Effector memory CD8-positive, alpha-beta T cell (primary cell): ENCODE measurements at places on chromosomes 1 and 21.

DNA sequence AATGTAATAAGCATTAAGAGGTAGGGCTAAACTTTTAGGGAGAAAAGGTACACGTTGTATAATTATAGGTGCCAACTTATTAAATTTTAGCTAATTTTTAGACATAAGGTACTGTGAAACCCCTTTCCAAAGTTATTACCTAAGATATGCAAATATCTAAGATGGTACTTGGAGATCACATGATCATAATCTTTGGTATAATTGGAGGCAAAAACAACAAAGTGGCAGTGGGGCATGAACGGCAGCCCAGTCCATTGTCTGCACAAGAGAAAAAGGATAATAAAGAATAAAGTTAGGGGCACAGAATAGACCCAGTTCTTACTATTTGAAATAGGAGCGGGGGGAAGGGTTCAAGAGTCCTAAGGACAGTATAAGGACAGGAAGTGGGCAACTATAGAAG lies 51.2 kb downstream of the DESI2 start:
- no peak overlapping the region for H3K4me3 ChIP-seq
- H3K27ac ChIP-seq = no peak overlapping the region
- H3K27me3 ChIP-seq = no peaks in the 10 kb centered on the region
- no peak for DNase-seq

GRCh38 chr1:167905182-167905581 lies 8.8 kb downstream of the ADCY10 start:
- no peak for DNase-seq
- peaks cover 6% of the 10 kb centered on the region for H3K27me3 ChIP-seq
- H3K4me3 ChIP-seq = no peak overlapping the region
- no peak overlapping the region for H3K27ac ChIP-seq

DNA sequence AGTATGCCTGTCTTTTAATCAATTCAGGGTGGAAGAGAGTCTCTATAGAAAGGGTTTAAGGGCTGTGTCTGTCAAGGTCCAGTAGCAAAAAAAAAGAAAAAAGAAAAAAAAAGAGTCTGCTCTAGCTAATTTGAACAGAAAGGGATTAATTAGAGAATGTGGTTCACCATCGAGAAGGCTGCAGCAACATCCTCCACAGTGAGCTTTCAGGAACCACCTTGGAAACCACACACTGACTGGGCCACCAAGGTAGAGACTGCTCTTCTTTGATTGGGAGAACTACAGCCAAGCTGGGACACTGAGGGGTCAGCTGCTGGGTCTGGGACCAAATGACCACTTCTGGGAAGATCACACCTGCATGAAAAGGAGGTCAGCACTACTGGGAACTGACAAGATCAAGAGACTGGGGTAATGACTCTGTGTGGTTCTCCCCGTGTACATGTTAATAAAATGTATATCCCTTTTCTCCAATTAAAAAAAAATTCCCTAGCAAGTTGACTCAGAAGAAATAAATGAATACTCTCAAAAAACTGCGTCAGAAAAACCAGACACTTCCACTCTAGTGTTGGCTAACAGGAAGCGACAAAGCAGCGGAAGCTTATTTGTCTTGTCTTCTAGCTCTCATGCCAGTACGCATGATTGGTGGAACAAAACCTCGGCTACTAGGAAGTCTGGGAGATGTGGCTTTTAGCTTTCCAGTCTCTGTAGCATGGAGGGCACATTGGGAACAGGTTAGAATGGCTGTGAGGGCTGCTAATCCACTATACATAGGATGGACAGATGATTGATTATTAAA lies 60.0 kb upstream of the IVNS1ABP start:
- no peak overlapping the region for H3K27ac ChIP-seq
- no peaks in the 10 kb centered on the region for H3K36me3 ChIP-seq
- H3K4me3 ChIP-seq = no peak overlapping the region
- no peak for DNase-seq

- no peak overlapping the region for H3K4me3 ChIP-seq
- no peak overlapping the region for H3K27ac ChIP-seq
- DNase-seq = no peak
- H3K4me1 ChIP-seq = peaks cover 8% of the 10 kb centered on the region
- no peaks in the 10 kb centered on the region for H3K36me3 ChIP-seq
- H3K27me3 ChIP-seq = peaks cover 8% of the 10 kb centered on the region
Observed at GRCh38 chr1:108050911-108051629, 86.1 kb upstream of the VAV3 start.

- no peaks in the 10 kb centered on the region for H3K27me3 ChIP-seq
- H3K4me1 ChIP-seq = no peaks in the 10 kb centered on the region
- no peak overlapping the region for H3K27ac ChIP-seq
- no peaks in the 10 kb centered on the region for H3K36me3 ChIP-seq
- DNase-seq = no peak
Observed at GRCh38 chr1:178683291-178683690, 41.8 kb upstream of the RALGPS2 start.

DNA sequence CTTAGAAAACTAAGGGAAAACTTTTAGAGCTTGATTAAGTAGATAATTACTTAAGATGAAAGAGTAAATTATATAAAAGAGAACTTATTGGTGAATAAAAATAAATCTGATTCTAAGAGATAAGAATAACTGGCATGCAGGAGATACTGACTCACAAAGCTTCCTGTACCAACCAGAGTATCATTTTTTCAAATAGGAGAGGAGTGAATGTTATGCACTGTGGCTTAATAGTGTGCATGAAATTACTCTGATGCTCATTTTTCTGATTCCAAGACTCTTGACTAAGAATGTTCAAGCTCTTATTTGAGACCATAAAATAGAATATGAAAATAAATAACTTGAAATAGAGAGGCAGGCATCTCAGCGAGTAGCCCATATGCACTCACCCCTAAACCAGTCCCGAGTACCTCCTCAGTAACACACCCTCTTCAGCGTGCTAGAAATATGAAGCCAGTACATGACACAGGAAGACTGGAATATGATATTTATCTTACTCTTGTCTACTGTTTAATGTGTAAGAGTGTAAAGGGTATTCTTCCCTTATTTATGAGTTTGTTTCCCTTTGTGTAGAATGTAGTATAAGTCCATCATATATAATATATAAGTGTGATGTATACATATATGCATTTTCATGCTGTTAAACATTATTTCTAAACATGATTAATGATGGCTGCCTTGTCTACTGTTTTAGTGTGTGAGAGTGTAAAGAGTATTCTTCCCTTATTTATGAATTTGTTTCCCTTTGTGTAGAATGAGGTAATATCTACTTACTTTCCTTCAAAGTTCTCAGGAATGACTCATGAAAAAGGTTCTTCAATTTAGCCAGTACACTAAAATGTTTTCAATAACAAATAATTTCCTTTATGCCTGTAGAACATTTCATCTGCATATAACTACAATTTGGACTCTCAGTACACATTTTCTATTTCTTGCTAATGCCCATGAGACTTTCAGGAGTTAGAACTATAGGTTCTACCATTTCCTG lies 99.2 kb upstream of the PALMD start:
- peaks cover 25% of the 10 kb centered on the region for H3K27me3 ChIP-seq
- H3K36me3 ChIP-seq = no peaks in the 10 kb centered on the region
- H3K27ac ChIP-seq = no peak overlapping the region
- no peaks in the 10 kb centered on the region for H3K4me1 ChIP-seq
- no peak overlapping the region for H3K4me3 ChIP-seq
- no peak for DNase-seq
